ENCODE measurements at places on chromosomes 11 and 22.
A peak's percentile ranks its signal among the peaks of the same experiment; 100 is the strongest.

GRCh38 chr11:95924414-95924760 lies 480 bp upstream of the MTMR2 start:
- no peak for DNase-seq

- peak; percentile 27 for DNase-seq
These were observed 61.5 kb upstream of the SLC25A18 start for GRCh38 chr22:17501679-17502285.

GRCh38 chr22:19904174-19904856 lies 37.3 kb upstream of the COMT start:
- DNase-seq: no peak

DNA sequence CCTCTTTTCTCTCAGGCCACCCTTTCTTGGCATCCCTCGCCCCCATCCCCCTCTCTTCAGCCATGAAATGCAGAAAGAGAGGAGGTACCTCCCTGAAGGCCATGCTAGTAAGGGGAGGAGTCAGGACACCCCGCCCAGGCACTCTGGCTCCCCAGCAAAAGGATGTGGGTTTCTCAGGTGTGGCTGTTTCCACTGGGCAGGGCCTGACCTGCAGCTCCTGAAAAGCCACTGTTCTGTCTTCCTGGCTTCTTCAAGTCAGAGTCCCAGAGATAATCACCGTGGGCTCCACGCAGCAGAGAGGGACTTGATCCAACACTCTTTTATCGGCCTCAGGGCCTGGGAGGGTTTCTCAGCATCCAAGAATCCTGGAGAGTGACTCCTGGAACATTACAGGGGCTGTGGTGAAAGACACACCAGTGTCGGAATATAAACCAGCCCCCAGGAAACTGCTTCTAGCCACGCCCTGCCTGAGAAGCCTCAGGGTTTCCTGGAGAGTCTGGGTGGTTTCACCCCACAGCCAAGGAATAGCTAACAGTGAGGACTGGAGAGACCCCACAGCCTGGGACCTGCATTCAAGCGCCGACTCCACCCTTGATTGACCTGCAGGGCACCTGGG lies 45.7 kb upstream of the TSPAN18 start:
- DNase-seq: peak; percentile 32

- DNase-seq: no peak
These were observed 79.0 kb downstream of the AASDHPPT start for GRCh38 chr11:106156290-106156937.

GRCh38 chr11:121367844-121368225 lies 75.3 kb downstream of the SC5D start:
- no peak for DNase-seq

GRCh38 chr11:109680127-109680526 lies 258.1 kb downstream of the C11orf87 start:
- no peak for DNase-seq

DNA sequence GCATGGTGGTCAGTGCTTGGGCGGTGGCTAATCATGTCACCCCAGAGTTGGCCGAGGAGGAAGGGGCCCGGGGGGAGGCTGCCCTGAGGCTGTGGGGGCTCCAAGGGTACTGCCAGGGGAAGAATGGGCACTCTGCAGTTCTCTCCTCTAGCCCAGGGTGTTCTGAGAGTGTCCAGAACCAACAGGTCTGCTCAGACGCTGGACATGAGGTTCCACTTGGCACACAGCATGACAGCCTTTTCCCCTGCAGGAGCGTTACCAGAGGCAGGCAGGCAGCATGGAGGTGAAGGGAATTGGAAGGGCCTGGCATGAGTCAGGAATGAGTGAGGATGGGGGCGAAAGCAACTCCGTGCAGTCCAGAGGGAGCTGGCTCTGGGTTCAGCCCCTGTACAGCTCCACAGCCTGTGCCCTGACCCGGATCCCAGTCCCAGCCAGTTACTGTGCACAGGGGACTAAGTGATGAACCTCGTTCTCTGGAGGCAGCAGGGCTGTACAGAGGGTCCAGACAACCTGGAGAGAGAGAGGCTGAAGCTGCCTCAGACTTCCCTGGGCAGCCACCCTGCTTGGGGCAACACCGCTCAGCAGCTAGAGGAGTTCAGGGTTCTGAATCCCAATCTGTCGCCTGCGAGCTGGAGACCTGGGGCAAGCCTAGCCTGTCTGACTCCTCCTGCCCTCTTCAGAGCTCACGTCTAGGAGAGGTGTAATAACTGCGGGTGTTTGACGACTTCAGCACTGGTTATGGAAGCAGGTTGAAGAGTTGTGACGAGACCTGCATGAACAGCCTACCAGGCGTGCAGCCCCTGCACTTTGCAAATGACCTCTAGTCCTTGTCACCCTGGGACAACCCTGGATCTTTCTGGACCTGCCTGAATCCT lies 14.7 kb upstream of the TUB start:
- DNase-seq: no peak

- no peak for DNase-seq
These were observed 66.9 kb downstream of the RBFOX2 start for GRCh38 chr22:35961480-35962295.

DNA sequence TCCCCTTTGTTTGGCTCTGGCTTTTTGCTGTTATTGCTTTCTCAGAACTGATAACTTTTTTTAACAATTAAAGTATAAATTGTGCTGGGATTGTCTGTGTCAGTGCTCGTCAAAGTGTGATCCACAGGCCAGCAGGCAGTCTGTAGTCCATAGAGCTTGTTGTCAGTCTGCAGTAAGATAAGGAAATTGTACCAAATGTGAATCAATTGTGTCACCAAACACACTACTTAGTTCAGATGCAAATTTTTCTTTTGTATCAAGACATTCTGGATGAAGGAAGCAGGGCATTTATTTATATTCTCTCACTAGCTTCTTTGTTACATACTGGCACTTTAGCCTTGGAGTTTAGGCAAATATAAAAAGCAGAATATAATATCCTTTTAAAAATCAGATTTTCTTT lies 121.0 kb downstream of the WNT11 start:
- DNase-seq: no peak

DNA sequence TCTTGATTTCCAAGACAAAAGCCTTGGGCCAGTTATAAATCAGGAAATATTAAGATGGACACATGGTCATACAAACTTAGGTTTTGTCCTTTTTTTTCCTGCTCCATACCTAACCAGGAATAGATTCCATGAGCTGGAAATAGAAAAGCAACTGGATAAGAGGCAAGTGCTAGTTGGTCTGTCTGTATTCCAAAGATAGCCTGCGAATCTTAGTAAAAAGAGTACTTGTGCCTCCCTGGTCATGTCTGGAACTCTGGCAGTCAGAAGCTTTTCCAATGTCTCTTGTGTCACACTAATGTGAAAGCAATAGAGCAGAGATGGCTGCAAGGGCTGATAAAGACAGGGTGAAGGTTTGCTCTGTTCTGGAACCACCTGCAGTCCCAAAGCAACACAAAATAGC lies 590.2 kb upstream of the ANO5 start:
- no peak for DNase-seq

- no peak for DNase-seq
These were observed 567.9 kb upstream of the ARHGAP42 start for GRCh38 chr11:100119176-100119575.

- DNase-seq: no peak
These were observed 85.4 kb downstream of the MYO18B start for GRCh38 chr22:25827415-25827814.

DNA sequence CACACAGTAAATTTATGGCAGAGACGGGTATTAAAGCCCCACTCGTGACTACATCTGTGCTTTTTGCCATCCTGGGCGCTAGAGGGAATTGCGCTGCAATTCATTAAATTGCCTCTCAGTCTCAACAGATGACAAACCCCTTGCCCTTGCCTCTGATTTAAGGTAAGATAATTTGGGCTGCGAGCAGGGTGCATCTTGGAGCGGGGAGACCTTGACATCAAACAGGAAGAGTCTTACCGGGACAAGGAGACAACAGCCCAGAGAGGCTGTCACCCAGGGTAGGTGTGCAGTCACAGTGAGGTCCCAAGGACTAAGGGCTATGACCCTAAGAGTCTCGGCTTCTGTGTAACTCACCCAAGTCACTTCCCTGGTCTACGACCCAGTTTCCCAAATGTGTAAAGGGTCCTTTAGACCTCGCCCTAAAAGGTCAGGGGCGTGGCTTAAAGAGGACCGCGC lies 449 bp upstream of the TOM1 start:
- DNase-seq: no peak

DNA sequence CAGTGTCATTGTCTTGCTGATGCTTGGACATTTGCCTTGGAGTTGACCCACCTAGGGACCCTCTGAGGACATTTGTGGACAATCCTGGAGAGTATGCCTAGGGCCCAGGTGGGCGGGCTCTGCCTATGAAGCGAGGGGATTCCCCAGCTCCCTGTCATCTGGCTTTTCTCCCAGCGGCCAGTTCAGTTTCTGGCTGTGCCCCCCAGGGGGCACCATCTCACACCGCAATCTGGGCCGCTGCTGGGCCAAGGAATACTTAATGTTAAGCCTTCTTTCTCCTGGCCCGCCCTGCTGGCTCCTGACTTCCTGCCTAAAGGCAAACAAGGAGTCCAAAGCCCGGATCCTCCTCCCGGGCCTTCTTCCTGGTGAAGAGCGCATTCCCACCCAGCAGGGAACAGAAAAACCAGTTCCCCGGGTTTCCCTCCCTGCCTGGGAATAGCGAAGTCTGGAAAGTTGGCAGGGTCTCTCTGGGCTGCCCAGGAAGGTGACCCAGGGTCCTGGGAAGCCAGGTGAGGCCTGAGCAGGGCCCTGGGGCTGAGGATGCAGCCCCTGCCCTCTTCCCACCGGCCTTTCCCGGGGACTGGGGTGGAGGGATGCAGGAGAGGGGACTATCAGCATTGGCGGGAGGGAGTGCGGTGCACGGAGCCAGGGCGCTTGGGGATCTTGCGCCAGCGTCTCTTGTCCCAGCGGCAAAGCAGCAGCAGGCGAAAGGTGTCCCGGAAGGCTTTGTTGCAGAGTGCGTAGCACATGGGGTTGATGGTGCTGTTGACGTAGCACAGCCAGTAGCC lies 11.9 kb downstream of the CHRM1 start:
- no peak for DNase-seq

DNA sequence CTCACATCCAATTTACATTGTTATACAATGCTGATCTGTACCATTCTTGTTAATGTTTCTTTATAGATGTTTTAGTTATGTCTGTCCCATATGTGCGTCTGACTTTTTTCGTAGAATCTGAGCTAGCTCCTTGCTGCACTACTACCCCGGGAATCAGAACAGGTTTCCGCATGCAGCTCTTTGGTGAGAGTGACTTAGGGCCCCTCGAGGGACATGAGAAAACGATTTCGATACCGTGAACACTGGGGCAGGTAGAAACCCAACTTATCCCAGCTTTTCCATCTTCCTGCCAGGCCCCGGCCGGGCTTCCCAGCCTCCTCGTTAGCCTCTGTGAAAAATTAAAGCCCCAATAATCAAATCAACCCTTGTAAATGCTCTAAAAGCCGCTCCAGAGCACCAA lies 23.4 kb upstream of the PKNOX2 start:
- no peak for DNase-seq
